ENCODE measurements at places on chromosomes 13 and 19. TPM values are rescaled to one million over a fixed set of nuclear protein-coding genes. Genes with fewer than 3 reads are reported as not detected.
A peak's percentile ranks its signal among the peaks of the same experiment; 100 is the strongest.

The CPAMD8 gene
- polyA plus RNA-seq, result 77.9 TPM

GRCh38 chr13:21427741-21428140 is 31.4 kb downstream of the ZDHHC20 start:
- DNase-seq, result no peak

DNA sequence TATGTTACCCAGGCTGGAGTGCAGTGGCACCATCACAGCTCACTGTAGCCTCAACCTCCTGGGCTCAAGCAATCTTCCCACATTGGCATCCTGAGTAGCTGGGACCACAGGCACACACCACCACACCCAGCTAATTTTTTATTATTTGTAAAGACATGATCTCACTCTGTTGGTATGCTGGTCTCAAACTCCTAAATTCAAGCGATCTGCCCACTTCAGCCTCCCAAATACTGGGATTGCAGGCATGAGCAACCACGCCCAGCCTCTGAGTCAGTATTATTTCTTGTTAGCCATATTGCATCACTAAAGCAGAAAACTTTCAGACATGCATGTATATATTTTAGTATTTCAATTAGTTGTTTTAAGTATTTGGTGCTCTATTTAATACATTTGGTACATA is 376.4 kb downstream of the GPC6 start:
- DNase-seq, result no peak

DNA sequence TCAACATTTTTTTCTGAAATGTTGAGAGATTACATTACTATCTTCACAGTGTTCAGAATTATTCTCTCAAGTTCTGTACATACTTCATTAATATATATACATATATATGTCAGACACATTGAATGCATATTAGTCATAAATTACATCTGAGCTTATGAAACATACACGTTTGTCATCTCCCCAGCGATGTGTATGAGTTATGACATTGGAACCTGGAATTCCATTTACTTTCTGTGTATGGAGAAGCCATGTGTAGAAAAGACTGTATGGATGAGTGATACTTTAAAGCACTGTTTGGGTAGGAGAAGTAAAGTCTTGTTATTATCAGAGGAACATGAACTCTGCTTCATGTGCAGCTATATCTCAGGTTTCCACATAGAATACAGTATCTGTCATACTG is 167.2 kb downstream of the FGF14 start:
- no peak for DNase-seq

DNA sequence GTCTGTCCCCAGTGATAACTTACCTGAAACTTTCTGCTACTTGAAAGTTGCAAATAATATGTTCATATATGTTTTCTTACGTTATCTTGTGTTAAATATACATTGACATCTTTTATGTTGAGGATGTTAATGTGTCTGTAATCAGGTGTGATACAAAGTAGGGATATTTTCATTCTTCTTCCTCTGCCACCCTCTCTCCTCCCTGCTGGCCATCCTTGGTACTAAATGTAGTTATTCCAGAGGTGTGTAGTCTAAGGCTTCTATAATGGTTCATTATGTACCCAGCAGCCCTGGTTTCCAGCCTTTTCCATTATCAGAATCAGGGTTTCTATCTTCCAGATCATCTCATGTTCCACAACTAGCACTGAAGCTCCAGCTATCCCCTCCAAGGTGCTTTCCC is 606.7 kb upstream of the KLHL1 start:
- DNase-seq, result no peak

The ZNF90 gene
- 0.48 TPM for polyA plus RNA-seq

The HCST gene
- polyA plus RNA-seq, result 17.6 TPM

DNA sequence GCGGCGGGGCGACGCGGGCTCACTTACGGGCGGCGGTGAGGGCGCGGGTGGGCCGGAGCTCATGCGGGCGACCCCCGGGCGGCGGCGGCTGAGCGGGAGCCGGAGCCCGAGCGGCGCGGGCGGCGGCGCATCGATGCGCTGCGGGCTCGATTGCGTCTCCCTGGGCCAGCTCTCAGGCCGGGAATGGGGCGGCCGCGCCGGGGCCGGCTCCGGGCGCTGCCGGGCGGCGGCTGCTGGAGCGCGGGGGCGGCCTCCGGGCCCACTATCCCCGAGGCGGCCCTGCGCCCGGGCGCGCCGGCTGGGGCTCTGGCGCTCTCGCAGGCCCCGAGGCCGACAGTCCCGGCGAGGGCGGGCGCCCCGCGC is 1.4 kb upstream of the TSHZ3 start:
- peak; percentile 66 for DNase-seq

DNA sequence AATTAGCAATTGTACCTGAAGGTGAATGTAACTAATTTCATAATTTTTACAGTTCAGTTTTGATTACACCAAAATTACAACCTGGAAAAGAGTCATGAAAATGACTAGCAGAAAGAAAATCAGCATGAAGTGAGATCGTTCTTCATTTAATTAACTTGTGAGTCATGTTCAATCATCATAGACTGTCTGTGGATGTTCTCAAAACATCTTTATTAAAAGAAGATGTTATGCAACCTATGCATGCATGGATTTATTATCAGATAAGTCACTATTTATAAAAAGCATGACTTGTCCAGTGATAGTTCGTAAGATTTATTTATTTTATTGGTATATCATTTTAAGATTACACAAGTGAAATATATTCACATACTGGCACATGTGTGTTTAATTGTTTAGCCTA is 245.9 kb downstream of the ITGBL1 start:
- DNase-seq, result no peak

DNA sequence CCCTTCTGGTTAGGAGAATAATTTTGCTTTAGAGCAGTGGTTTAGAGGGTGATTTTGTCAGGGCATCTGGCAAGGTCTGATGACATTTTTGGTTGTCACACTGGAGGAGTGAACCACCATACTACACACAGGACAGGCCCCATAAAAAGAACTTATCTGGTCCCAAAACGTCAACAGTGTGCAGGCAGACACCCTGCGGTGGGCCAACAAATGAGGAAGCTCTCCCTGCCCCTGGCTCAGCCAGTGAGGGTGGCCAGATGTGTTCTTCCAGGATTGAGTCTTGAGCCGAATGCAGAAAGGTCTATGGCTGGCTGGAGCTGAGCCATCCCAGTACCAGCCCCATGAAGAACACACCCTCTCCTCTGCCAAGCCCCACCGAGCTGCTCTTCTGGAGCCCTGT is 149.2 kb downstream of the MIPEP start:
- no peak for DNase-seq

- DNase-seq, result peak; percentile 90
These were observed 32.2 kb downstream of the ZNF136 start for GRCh38 chr19:12194827-12195731.

DNA sequence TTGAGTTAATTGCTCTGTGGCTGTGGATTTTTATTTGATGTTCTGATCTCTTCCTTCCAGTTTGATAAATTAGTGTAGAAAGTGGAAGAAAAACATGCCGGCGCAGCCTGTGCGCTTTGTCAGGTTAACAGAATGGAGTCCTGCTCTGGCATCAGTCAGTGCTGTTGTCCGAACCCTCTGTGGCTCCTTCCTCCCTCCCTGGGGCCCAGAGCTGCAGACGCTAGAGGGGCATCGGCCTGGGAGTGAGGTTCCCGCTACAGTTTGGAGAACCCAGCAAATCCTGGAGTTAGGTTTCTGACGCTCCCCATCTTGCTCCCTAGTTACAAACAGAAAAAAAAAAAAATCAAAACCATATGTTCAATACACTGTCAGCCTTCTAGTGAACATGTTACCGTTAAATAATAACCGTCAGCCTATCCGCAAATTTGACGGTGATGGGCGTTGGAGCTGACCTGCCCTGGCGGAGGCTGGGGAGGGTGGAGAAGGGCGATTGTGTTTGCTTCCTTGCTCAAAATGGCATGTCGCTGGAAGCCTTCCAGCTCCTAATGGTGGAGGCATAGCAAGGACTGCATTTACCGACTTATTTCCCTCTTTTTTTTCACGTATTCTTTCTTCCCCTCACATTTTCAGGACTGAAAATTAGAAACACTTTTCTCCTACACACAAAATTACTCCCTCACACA is 13.6 kb downstream of the MBNL2 start:
- DNase-seq, result peak; percentile 33

GRCh38 chr19:30224689-30225606 is 147.2 kb upstream of the ZNF536 start:
- no peak for DNase-seq

- no peak for DNase-seq
These were observed 1109.0 kb downstream of the EFNB2 start for GRCh38 chr13:105426441-105426840.

DNA sequence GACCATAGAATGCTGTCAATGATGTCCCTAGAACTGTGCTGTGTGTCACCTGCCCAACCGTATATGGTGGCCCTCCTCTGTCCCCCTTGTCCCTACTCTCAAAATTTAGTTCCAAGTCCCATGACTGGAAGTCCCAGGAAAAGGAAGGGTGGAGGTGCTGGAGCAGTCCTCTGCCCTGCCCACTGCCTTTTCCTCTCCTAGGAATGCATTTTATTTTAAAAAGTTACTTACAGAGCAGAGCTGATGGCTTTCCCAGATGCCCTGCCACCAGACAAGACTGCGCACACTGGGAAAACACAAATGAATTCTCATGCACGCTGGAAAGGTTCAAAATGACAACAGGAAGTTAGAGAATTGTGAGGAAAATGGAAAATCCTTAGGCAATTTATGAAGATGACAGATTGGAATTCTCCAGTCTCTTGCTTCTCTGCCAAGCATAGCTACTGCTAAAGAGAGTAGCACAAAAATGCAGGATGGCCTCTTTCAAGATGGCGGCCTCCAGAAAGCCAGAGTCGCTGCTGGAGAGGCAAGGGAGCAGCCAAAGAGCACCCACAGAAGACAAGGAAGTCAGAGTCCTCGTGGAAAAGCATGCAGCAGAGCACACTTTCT is 117.1 kb upstream of the TSC22D1 start:
- DNase-seq, result no peak

- DNase-seq, result no peak
These were observed 133.4 kb downstream of the GPC6 start for GRCh38 chr13:93360021-93360420.

GRCh38 chr13:76533251-76533650 is 353.0 kb downstream of the KCTD12 start:
- DNase-seq, result no peak

DNA sequence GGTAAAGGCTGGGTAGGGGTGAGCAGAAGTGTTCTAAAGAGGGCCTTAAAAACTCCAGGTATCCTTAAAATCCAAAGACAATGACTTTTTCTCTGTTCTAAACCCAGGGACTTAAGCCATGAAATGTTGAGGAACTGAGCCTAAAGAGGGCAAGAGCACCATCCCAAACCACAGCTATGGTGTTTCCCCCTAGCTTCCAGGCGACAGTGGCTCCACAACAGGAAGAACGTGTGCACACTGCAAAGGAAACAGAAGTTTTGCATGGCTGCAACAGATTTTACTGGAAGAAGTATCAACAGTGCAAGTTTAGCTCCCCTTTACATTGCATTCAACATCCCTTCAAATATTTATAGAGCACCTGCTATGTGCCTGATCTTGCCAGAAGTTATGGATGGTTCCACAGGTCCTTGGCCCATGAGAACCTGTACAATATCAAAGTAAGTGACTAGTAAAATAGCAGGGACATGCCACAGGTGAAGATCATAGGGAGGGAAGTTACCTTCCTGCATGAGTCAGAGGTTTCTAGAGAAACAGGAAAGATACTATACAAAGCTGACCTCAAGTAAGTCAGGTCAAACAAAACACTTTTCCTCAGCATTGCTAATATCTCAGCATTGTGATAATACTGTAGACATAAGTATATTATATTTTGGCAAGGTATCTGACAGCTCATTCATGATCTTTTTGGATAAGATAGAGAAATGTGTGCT is 8.4 kb upstream of the KCTD12 start:
- no peak for DNase-seq

DNA sequence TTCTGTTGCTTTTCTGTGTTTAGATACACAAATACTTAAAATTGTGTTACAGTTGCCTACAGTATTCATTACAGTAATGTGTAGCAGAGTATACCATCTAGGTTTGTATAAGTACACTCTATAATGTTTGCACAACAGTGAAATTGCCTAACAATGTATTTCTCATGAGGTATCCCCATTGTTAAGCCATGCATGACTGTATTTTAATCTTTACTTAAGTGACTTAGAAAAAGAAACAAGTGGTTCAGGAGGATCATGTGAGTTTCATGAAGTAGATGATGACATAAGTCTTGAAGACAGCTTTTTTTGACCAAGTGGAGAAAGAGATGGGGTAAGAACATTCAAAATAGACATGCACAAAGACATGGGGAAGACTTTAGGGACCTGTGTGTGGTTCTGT is 8.4 kb upstream of the KCTD4 start:
- no peak for DNase-seq

DNA sequence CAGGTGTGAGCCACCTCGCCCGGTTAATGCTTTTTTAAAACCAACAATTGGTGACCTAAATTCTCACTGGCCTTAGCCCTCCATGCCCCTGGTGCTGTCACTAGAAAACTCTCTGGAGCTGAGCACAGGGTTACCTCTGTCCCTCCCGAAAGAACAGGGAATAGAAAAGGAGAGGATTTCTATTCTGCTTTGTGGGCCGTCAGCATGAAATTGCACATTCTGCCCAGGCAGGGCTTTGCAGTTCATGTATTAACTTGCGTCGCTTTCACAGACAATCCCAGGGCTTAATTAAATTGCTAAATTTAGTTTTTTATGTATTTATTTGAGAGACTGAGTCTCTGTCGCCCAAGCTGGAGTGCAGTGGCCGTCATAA is 583 bp upstream of the ZNF480 start:
- DNase-seq, result no peak

- DNase-seq, result no peak
These were observed 280.0 kb downstream of the LHFPL6 start for GRCh38 chr13:39322836-39323585.

GRCh38 chr13:35723053-35723461 is 246.6 kb upstream of the MAB21L1 start:
- peak; percentile 40 for DNase-seq

The RYR1 gene
- polyA plus RNA-seq, result 0.20 TPM

The IZUMO4 gene
- 13.1 TPM for polyA plus RNA-seq
